Activated T-helper 17 cell treated with anti-CD3 and anti-CD28 coated beads, Interleukin-2, amount 50 U/mL, for 72 hours (primary cell): ENCODE measurements at places on chromosomes 6 and 20. TPM values are rescaled to one million over a fixed set of nuclear protein-coding genes. Genes with fewer than 3 reads are reported as not detected.

- no peak for ATAC-seq
Observed at GRCh38 chr6:12733876-12734275, 17.3 kb downstream of the PHACTR1 start.

Gene GGTLC1
- total RNA-seq = not detected

DNA sequence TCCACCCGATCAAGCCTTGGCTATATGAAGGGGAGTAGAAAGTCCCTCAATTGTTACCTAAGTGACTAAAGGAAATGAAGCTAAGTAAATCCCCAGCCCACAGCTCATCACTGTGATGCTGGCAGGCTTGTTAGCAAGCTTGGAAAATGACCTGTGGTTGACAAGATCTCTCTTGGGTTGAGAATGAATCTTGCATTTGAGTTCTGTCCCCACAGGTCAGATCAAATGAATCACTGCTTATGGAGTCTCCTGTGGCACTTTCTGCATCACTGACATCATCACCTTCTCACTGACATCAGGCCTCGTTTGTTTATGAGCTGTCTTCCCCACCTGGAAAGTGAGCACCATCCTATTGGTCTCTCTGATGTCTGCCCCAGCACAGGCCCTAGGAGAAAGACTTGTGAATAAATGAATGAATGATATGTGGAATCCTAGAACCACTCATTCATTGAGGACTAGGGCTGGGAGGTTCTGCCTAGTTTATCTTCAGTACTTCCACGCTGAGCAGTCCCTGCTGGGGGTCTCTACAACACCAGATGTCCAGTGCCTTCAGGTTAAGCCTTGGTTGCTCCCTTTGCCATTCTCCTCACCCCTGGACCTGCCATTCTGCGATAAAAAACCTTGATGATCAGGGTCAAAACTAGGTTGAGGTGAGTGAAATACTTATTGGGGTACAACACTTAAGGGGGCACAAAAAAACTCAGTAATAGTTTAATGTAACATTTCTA, 318.4 kb upstream of the MOCS1 start:
- peak; percentile 29 for ATAC-seq

GRCh38 chr6:2109796-2110195, 135.6 kb downstream of the GMDS start:
- ATAC-seq = no peak

DNA sequence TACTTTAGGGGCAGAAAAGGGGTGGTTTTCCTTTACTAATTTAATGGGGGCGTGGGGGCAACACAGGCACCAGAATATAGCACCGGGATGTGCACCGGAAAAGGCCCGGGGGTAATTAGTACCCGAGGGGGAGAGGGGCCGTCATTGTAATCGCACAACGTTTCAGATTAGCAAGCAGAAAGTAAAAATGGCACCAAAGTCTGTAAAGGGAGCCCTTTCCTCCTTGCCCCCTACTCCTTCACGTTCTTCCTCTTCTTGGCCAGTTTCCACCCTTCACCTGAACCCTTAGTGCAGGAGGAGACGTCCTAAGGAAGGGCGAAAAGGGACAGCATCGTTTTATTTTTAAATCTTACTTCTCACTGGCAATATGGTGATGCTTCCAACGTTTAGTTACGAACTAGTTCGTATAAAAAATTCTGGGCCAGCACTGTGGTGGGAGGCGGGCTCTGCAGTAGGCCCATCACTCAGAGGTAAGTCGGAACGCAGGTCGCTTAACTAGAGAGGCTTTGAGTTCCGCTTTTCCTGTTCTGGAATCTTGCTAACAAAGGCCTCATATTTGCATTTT, 742 bp upstream of the CEP85L start:
- ATAC-seq = no peak

DNA sequence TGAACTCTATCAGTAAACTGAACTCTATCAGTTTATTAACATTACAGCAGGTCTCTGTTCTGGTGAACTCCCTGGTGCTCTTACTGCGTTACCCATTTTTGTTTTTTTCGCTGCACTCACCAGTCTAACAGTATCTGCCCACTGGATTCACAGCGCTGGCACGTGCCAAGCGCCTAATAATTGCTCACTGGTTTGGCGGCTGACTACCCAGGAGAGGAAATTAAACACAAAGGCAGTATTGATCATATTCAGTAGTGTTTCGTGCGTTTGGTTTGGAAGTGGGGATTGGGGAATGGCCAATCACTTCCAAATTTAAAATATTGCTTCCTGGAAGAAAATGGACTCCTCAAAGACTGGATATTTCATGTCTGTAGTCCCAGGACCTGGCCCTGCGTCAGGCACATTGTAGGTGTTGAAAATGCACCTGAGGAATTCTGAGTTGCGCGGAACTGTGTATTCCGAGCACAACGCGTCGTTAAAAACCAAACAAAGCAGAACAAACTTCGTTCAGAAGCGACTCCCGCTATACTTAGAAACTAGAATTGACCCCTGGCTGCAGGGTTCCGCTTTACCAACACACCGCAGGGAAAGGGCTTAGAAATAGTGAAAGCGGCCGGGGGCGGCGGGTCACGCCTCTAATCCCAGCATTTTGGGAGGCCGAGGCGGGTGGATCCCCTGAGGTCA, 1.1 kb upstream of the RPS12 start:
- ATAC-seq = peak; percentile 13
